Stimulated activated CD4-positive, alpha-beta T cell treated with anti-CD3 and anti-CD28 coated beads, TNF-alpha, amount 100 ng/mL, for 4 hours (primary cell): ENCODE measurements at places on chromosomes 11 and 22.
A peak's percentile ranks its signal among the peaks of the same experiment; 100 is the strongest.

GRCh38 chr11:74276581-74276980 lies 34.9 kb downstream of the P4HA3 start:
- DNase-seq: no peak

GRCh38 chr11:68025047-68025446 lies 5.4 kb upstream of the NDUFS8 start:
- no peak for DNase-seq

DNA sequence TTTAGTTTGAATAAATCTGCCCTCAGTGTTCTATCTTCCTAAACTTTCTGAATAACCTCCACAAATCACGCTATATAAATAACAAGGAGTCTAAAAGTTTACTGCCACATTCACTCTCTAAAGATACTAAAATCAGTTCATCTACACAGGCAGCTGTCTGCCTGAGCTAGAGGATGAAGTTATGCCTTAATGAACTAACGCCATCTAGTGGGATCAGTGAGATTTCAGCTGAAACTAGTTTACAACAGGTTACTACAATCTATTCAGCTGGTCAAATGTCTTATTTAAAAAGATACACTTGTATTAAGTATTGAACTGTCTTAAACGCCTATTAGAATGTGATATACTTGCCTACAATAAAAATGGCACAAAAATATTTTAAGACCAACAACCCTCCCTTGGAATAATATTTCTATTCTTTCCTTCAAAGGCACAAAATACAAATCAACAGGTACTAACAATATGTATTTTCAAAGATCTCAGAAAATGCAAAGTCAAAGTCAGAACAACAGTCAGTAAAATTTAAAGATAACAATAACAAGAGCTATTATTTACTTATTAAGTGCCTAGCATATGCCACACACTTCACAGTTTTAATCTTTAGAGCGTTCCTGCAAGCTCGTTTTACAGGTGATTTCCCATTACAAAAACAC lies 84.1 kb downstream of the LARGE2 start:
- no peak for DNase-seq

GRCh38 chr11:23563591-23563990 lies 703.3 kb upstream of the CCDC179 start:
- DNase-seq: no peak

DNA sequence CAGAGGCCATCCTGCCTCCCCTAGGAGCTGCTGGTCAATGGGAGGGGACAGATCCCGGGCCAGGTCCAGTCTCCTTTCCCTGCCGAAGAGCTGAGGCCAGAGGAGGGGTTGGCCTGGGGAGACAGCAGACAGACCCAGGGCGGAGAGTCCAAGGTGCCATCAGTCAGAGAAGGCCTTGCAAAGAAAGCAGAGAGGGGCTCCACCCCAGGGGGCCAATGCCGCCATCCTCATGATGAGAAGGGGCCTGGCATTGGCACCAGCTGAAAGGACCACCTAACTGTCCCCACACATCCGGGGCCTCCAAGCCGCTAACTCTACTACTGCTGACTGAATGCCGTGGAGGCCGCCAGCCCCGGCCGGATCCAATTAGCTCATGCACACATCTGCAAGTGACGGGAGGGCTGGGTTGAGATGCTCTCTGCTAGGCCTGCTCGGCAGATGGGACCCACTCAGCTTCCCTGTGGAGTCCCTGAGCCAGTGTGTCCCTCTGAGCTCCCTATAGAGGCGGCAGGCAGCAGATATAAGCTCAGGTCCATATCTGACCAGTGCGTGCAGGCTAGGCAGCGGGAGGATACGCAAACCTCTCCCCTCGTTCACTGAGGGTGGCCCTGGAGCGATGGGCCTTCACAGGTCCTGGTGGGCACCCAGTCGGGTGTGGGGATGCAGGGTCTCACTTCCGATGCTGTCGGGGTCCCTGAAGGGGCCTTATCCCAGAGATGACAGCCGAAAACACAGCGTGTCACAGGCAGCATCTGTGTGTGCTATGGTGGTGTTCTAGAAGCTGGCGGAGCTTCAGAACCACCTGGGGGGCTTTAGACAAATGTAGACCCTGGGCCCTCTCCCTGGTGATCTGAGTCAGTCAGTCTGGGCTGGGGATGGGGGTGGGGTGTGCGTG lies 183.9 kb downstream of the CTTN start:
- no peak for DNase-seq

DNA sequence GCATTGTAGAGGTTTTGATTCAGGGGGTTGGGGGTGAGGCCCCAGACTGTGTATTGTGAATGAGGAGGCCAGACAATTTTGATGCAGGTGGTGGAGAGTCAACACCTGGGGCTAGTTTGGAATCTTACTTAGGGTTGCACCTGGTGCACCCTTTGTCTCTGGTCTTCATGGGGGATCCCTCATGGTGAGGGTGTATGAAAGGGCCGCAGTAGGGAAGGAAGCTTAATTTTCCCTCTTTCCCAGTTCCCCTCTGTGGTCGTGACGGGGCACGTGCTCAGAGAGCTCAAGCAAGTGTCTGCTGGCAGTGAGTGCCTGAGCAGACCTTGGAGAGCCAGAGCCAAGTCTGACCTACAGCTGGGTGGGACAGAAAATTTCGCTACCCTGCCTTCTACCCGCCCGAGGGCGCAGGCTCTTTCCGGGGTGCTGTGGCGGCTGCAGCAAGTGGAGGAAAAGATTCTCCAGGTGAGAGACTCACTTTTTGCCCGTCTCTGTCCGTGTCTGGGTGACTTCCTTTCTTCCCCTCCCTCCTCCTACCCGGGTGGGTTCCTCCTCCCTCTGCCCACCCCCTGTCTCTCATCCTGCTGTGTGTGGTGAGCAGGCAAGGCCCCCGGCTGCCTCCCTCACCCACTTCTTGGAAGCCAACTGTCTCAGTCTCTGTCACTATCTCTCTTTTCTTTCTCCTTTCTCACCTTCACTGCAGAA lies 131.7 kb downstream of the MICAL2 start:
- peak; percentile 28 for DNase-seq

DNA sequence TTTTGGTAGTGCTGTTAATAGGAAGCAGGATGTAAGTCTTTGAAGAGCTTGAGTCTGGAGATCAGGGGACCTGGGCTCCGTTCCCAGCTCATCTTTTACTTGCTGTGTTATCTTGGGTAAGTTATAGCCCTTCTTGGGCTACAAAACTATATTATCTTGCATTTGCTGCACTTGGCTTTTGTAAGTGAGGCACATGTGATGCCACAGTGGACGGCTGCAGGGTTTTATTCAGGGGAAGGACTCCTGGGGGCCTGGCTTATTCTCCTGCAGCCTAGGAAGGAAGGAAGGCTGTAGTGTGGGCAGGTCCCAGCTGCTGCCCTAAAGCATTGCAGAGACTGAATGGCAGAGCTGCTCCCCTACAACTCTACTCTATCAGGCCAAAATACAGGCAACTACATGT lies 6.4 kb downstream of the CD82 start:
- no peak for DNase-seq

GRCh38 chr11:132803436-132803835 lies 728.9 kb downstream of the OPCML start:
- DNase-seq: no peak

- no peak for DNase-seq
Observed at GRCh38 chr11:118927554-118928100, 1.9 kb upstream of the BCL9L start.

GRCh38 chr11:6568191-6568918 lies 35.1 kb downstream of the RRP8 start:
- no peak for DNase-seq

DNA sequence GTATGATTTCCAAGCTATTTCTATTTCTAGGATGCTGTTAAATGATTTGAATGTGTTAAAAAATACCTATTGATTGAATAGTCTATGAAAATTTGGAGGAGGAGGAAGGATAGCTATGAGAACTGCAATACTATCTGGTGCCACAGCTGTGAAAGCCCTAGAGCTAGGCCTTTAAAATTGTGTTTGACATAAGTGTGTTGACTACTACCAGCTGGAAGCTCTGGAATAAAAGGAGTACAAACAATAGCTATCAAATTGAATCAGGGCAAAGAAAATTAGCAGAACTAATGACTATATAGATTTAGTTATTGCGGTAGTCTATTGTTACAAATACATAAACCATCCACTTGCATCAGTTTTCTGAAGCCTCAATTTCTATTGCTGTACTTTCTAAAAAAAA lies 124.8 kb upstream of the CNTN5 start:
- DNase-seq: no peak

DNA sequence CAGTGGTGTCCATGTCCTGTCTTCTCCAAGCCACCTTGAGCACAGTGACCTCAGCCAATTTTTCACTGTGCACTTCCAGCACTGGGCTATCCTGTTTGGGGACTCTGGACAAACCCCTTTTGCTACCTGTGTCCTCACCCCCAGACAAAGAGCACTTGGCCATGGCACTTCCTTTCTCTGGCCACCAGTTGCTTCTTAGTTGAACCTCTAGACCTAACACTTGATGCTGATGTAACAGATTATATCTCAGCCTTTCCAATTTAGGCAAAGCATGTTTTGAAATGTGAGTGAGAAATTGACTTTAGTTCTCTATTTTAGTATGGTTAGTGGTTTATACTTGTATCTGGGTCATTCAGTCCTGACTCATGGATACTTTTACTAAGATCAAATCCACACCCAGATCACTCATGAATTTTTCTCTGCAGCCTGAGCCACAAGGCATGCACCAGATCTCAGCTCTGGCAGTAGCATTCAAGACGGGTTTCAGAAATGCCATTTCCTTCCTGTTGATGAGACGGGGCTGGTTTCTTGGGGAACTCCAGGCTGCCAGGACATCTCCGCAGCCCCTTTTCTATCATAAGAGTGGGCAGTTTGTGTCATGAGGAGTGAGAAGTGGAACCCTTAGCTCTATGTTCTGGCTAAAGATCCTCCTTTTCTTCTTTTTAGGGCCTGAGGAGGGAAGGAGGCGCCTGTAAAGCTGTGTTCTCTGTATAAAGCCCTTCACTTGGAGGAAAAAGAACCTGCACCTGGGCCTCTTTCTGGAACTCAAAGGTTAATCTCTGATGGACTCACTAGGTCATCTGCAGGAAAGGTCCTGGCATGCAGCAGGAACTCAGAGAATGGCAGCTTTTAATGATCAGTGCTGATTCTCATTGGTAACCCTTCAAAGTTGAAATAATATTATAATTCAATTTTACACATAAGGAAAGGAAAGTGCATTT lies 185.6 kb upstream of the TENM4 start:
- no peak for DNase-seq
